Kidney glomerular epithelial cell (primary cell): ENCODE measurements at places on chromosomes 6 and 20.

GRCh38 chr6:42166444-42167141 lies 6.6 kb upstream of the GUCA1A start:
- DNase-seq = peak; percentile 83

GRCh38 chr6:159252955-159253508 lies 83.8 kb downstream of the FNDC1 start:
- DNase-seq = peak; percentile 17

DNA sequence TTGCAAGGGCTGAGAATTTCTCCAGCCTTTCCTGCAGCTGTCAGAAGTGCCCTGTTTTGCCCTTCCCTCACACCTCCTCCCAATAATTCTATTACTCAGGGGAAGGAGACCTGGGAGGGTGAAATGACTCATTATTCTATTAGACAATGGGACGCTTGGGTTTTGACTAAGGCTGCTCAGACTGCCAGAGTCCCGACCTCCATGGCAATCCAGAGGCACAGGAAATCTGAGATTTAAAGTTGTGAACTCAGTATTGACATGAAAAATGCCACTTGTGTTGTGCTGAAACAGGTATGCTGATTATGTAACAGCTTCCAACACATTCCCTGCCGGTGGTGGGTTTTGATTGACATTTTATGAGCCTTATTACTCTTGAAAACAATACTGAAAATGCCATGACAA lies 625.9 kb upstream of the FLRT3 start:
- peak; percentile 66 for DNase-seq

DNA sequence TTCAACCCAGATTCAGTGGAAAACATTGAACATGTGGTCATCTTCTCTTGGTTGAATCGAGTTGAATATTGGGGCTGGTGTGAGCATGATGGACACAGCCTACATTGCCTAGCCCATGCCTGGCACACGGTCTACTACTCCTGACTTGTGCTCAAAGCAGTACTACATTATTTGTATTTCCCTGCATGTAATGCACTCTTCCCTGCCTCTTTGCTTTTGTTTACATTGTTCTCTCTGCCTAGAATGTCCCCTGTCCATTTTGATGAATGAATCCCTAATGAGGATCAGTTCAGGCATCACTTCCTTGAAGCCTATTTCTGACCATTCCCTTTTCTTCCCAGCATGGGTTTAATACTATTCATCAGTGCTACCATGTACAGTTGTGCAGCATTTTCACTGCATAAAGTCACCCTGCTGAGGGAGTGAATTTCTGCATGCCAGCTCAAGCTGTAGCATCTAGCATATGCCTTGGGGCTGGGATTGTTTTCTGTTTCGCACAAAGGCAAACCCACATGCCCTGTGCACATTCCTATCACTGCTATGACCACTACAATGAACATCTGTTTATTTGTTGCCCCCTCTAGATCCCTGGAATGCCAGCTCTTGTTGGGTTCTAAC lies 75.3 kb upstream of the CCN6 start:
- DNase-seq = no peak

DNA sequence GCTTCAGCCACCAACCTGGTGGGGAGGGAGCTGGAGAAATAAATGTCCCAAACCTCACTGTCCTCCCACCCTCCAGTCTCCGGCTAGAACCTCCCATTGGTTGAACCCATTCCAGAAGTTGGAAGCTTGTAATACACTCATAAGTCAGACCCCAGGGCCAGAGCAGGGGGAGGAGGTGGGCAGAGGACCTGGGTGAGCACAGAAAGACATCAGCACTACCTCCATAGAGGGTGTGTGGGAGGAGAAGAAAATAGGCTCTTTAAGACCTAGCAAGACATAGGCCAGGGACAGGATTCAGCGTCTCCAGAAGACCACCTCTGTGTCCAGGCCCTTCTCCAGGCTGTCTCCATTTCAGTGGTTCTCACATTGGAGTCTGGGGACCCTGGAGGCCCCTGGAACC lies 73.3 kb upstream of the TOP1 start:
- no peak for DNase-seq

DNA sequence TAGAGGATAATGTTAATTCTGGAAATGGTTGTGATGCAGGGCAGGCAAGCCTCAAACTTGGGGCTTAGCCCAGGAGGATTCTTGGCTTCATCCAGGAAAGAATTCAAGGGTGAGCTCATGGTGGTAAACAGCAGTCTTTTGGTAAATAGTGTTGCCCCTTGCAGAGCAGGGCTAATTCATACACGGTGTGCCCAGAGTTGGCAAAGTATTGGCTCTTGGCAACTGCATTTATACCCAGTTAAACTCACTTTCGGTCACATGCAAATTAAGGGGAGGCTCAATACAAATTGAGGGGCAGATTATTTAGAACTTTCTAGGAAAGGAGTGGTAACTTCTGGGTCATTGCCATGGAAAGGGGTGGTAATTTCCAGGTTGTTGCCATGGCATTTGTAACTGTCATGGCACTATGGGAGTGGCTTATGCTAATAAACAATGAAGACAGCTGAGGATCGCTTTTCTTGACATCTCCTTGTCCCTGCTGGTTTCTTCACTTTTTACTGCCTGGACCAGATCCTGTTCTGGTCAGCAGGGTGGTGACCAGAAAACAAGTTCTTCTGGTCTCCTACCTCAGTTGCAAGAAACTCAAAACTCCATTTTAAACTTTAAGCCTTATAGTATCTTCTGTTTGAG lies 3.9 kb upstream of the OTOR start:
- DNase-seq = no peak

GRCh38 chr20:6663751-6664388 lies 103.6 kb upstream of the BMP2 start:
- peak; percentile 57 for DNase-seq

- no peak for DNase-seq
These were observed 5.3 kb upstream of the AKAP7 start for GRCh38 chr6:131129689-131130553.

GRCh38 chr6:45305546-45305945 lies 22.6 kb upstream of the RUNX2 start:
- DNase-seq = no peak

- no peak for DNase-seq
These were observed 86.6 kb upstream of the STXBP5 start for GRCh38 chr6:147117580-147117979.

DNA sequence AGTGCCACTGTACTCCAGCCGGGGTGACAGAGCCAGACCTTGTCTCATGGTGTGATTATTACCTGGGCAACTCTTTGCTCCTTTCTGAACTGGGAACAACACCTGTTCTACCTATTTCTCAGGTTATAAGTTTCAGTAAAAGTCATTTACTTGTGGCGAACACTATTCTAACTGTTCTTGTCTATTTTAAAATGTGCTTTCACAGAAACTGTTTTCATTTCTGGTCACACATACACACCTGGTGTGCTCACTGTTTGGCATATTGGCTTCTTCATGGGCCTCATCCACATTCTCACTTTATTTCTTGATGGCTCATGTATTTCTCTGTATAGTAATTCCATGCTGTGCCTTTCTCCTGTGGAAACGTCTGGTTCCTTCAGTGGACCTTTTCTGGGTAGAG lies 30.5 kb upstream of the XRN2 start:
- no peak for DNase-seq

- DNase-seq = no peak
These were observed 75.8 kb downstream of the PSMG4 start for GRCh38 chr6:3334555-3334954.

DNA sequence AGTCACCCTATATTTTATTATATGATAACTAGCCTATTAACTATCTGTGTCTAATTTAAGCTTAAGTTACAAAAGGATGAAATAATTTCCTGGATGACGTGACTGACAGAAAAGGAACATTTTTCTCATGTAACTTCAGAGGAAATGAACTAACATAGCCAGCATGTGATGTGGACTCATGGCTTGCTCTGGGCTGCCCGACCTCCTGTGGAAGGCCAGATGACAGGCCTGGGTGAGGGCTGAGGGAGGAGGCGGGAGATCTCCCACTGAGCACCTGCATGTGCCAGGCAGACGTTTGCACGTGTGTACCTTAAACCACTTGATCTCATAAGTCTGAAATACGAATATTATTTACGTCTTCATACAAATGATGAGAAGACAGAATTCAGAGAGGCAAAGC lies 321.1 kb downstream of the SYNE1 start:
- DNase-seq = no peak

DNA sequence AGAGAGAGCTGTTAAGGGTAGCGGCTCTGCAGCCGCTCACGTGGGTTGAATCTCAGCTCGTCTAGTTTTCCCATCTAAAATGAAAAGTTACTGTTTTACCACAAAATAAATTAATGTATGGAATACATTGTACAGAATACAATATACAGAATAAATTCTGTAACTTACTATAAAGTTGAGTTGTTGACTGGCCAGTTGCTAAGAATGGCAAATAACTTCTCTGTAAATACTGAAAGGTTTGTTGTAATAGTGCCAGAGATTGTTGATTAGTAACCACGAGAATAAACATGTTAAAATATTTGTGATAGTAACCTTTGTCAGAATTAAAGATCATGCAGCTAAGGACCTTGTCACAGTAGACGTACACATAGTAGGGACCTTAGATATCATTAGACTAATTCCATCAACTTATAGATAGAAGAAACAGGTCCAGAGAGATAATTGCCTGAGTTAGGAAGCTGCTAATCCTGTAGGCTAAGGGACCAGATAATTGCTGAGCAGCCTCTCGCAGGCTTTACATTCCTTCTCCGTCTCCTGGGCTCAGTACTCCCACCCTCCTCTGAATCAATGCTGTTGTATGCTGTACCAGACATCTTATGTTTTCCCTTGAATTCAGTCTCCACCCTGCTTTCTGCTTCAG lies 544 bp upstream of the NRM start:
- no peak for DNase-seq

GRCh38 chr6:90139272-90139817 lies 157.3 kb downstream of the BACH2 start:
- DNase-seq = no peak

- peak; percentile 43 for DNase-seq
These were observed 161.3 kb downstream of the SOX4 start for GRCh38 chr6:21754891-21755290.

- no peak for DNase-seq
These were observed 14.9 kb downstream of the ATXN1 start for GRCh38 chr6:16746401-16746800.

GRCh38 chr6:154590756-154591155 lies 80.3 kb upstream of the CNKSR3 start:
- DNase-seq = no peak

- no peak for DNase-seq
These were observed 51.5 kb downstream of the PLCB1 start for GRCh38 chr20:8183526-8183925.

DNA sequence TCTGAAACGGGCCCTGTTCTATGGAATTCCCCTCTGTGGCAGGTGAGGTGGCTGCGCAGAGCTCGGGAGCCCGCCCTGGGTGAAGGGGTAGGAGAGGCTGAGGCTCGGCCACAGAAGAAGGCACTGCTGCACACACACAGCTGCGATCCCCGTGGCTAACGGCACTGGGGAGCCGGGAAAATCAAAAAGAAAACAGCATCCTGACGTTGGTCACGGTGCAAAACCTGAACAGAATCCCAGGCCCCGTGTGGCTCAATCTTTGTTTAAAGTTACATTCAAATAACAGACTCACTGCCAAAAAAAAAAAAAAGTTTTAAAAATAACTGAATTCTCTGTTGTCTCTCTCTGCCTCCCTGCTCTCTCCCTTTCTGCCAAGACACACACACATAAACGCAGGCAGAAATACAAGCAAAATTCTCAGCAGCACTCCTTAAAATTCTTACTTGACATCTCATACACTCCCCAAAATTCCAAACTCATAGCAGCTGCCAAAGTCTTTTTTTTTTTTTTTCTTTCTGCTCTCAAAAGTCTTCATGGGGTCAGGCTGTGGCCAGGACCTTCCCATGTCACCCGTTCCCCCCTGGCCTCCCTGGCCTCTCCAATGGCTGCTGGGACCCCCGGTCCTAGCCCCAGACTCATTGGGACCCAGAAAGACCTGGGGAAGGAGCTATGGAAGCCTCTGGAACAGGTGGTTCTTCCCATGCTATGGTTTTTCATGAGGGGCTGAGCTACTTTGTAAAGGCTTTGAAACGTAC lies 248.8 kb downstream of the TTLL2 start:
- peak; percentile 22 for DNase-seq

DNA sequence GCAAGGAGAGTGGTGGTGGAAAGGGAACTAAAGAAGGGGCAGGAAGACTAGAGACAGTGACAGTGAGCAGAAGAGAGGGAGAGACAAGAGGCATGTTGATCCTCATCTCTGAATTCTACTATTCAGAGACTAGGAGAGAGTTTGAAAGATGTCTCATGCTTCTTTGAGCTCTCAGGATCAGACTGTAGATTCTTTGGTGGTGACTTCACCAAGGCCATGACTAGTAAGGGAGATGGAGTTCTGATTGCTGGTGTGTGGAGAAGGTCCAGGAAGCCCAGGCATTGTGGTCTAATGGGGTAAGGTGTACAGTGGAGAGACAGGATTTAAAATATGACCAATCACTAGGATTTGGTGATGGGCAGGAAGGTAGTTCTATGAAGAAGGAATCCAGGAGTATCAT lies 713 bp downstream of the WFDC9 start:
- DNase-seq = peak; percentile 1

DNA sequence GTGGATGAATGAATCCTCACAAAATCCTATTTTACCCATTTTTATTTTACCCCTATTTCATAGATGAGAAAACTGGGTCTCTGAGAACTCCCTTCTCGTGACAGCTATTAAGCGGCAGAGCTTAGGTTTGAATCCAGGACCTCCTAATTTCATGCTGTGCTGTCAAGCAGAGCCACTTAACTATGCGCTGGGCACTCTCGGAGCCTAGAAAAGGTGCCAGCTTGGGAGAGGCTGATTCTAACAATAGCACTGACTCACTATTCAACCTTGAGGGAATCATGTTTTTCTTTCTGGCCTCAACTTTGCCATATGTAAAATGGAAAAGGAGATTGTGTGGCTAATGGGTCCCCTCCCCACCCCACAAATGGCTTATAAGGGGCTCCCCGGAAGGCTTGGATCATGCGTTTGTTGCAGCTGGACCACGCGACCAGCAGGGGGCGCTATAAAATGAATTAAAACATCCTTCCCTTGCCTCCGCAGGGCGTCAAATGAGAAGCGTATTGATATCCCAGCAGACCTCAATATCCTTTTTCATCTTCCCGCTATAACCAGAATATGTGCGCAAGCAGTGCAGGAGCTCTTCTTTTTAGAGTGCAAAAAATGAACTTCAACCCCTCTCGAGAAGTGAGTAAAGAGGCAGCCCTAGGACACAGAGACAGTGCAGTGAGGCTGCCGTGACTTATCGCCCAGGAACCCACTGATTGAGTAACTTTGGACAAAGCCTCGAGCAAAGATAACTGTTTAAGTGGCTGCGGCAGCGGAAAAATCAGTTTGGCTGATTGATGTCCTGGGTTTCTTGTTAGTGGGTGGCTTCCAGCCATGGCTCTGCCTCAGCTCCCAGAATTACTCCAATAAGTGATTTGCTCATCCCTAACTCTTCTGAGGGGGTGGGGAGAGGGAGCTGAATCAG lies 12.8 kb upstream of the PDYN start:
- peak; percentile 16 for DNase-seq

- no peak for DNase-seq
These were observed 7.8 kb downstream of the HRH3 start for GRCh38 chr20:62212299-62212698.

GRCh38 chr20:1831096-1831495 lies 64.1 kb upstream of the SIRPA start:
- no peak for DNase-seq
